ENCODE measurements at places on chromosomes 7 and 10.

DNA sequence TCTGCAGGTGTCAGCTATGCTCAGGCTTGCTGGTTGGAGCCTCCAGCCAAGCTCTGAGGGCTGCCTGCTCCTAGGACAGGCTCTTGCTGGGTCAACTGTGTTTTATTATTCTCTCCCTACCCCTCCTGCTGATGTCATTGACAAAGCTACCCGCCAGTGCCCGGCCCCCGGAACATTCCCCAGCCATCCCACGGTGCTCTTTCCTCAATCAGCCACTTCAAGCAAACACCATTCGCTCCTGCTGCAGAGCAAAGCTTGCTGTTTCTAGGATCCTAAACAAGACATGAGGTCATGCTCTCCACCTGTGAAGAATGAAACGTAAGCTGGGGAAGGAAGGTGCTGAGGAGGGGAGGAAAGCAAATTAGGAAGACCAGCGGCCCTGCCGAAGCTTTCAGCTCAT, 2.1 kb upstream of the C10orf71 start:
- no peak for DNase-seq

GRCh38 chr7:92652536-92652935, 62.3 kb upstream of the FAM133B start:
- DNase-seq: no peak

GRCh38 chr10:11320809-11321520, 290.5 kb downstream of the USP6NL start:
- no peak for DNase-seq

GRCh38 chr7:111045449-111045848, 45.5 kb upstream of the LRRN3 start:
- DNase-seq: no peak

DNA sequence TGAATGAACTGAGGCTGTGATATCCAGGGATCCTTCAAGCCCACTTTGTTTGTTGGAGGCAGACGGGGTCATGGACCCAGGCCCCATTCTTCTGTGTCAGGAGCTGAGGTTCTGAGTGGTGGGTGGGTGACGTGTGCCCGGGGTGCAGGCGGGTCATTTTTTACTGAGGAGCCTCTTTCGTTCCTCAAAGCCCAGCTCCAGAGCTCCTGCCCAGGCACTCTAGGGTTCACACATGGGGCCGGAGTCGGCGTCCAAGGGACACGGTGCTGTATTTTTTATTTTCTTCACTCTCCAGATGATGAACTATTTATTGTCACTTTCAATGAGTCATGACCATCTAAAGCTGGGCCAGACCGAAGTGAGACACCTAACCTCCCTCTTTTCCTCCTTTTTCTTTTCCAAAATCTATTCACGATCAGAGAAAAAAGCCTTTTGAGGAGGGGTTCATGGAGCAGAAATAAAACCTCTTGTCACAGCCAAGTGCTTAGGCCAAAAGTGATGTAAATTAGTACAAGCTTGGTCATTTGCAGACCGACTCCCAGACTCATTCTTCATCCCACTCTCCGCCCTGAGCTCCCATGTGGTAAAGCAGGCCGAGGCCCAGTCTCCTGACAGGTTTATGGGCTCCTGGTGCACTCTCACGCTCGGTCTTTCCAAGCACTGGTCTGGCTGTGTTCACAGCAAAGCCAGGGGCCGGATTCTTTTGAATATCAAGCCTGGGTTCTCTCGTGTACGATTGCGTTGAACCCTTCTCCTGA, 41.4 kb upstream of the PITRM1 start:
- DNase-seq: no peak

DNA sequence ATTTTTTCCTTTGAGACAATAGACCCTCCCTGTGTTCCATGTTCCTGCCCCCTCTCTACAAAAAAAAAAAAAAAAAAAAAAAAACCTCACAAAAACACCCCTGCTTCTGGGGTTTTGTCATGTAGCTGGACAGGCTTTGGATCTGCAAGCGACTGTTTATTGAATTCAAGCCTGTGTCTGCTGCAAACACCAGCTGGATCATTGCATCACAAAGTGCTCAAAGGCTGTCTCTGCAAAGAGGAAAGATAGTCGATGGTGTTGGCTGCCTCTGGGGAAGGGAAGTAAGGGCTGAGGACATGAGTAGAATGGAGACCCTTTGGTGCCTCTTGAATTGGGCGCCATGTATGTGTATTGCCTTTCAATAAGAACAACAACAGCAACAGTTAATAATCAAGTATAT, 471.2 kb downstream of the PLXNA4 start:
- no peak for DNase-seq

DNA sequence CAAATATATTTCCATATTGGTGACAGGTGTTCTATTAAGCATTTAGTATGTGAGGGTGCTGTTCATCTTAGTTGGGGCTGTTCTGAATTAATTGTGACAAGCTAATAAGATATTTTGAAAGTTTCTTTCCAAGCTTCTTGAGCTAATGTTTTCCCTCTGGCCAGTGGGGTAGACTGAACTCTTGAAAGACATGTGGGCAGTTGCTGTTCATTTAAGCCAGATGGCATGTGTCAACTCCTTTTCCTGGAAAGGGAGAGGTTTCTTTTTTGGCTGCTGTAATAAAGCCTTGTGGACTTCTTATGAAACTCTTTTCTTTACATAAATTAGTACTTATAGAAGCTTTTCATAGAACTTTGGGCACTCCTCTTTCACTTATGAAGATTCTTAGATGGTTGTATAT, 21.7 kb downstream of the RAB18 start:
- DNase-seq: no peak

GRCh38 chr10:13270877-13271551, 28.9 kb downstream of the PHYH start:
- DNase-seq: no peak

- no peak for DNase-seq
Observed at GRCh38 chr10:86960863-86961434, 2.5 kb downstream of the SNCG start.

DNA sequence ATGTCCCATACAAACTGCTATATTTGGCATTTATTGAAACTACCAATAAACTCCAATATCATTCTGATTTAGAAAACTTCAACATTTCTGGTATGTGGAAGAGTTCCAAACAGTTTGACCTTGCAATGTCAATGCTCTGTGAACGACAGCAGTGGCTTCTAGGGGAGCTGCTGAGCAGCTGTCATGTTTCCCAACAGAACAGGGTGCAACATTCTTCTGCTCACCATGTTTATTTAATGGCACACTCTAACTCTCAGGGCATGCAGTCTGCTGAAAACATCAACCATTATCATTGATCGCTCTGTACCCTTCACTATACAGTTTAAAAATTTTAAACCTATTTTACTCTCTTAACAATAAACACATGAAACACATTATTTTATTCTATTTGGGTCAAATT, 25.9 kb downstream of the LMOD2 start:
- DNase-seq: no peak

- no peak for DNase-seq
Observed at GRCh38 chr7:35529713-35530112, 165.2 kb downstream of the HERPUD2 start.

DNA sequence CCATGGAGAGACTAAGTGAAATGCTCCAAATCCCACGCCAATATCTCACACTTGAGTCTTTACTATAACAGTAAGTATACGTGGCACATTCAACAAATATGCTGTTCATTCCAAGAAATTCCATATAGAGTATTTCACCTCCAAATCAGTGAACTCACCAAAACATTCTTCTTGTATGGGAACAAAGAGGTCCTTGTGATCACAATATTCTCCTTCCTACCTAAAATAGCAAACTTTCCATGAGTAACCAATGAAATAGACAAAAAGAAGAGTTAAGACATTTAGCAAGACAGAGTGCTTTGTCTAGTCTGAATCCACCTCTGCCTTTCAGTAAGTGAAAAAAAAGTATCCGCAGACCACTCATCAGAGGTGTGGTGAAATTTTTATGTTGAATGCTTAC, 77.3 kb upstream of the NXPH1 start:
- no peak for DNase-seq

GRCh38 chr7:147556317-147556716, 1034.2 kb upstream of the C7orf33 start:
- DNase-seq: no peak

DNA sequence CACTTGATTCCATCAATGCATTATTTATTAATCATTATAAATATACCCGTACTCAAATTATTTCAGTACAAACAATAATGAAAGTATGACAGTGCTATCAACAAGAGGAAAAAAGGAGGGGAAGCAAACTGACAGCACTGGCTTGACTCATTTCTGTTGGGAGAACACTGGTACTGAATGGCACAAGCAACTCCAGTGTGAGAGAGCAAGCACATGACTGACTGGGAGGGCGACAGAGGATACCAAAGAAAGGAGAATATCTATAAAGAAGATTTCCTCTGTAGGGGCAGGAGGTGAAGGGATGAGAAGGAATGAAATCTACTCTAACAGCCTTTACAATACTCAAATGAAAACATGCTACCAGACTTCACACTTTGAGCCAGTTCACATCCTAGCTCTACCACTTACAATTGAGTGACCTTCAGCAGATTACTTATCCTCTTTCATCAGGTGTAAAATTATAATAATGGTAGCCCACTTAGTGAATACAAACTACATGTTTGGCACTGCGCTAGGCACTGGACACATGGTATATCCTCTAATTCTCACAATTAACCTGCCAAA, 1.5 kb downstream of the USP54 start:
- DNase-seq: no peak

GRCh38 chr7:120259386-120259785, 13.6 kb upstream of the KCND2 start:
- DNase-seq: no peak

DNA sequence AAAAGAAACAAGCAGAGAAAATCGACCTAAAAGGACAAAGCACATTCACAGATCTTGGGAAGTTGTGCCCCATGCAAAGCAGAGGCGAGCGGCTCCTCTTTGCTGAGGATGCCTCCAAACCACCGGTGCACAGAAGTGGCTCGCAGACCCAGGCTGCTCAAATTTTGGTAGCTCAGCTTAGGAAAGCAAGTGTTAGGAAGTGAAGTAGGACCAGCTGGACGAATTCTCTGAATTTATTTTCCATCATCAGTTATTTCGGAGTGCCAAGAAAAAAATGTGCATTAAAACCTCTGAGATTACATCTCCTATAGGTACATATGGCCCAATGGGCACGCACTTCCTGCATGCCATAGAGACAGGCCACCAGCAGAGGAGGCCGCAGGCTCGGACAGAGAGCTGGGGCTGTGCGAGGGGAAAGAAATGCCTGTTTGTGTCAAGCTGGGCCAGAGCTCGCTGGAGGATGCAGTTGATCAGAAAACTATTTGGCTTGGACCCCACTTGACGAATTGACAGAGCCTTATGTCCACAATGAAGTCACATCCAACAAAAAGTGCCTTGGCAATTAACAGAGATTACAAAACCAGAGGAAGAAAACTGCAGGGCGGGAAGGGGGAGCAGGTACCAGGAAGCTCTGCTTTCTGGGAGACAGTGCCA, 122.3 kb upstream of the LYZL2 start:
- DNase-seq: peak; percentile 22

GRCh38 chr7:51152706-51153200, 163.9 kb downstream of the COBL start:
- DNase-seq: no peak

GRCh38 chr10:100896876-100897461, 15.8 kb upstream of the SLF2 start:
- no peak for DNase-seq

GRCh38 chr10:89122433-89123051, 84.6 kb downstream of the CH25H start:
- DNase-seq: no peak

- DNase-seq: no peak
Observed at GRCh38 chr10:78035025-78035424, 1.4 kb downstream of the RPS24 start.

Measured in NCI-H1105 (cell line).